ENCODE measurements at places on chromosomes 13 and 19.
A peak's percentile ranks its signal among the peaks of the same experiment; 100 is the strongest.

DNA sequence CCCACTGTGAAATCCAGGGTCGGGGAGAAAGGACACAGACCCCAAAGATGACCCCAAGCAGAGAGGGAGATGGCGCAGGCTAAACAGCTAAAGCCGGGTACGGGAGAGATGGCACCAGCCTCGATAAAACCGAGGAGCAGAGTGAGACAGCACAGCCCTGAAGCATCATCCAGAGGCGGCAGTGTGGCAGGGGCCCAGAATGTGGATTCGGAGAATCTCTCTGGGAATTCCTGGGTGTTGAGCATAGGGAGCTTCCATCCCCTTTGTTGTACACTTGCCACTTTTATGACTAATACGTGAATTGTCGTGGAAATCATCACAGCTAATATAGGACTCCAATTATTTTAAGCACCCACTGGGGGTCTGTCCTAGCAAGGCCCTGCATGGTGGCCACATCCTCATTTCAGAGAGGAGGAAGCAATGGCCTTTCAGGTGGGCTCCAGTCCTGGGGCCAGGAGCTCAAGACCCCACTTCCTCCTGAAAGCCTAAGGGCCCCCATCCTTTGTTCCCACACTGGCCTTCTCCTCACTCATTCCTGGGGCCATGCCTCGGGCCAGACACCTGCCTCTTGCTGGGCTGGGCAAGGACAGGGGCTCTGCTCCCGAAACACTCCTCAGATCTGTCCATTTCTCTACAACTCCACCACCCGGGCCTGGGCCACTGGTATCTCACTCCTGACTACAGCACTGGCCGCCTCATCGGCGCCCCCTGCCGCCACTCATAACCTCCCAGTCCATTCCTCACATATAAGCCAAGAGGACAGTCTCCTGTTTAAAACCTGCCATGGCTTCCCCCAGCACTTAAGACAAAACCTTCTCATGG is 29.3 kb upstream of the ATP1A3 start:
- peak; percentile 34 for DNase-seq

- DNase-seq, result no peak
Observed at GRCh38 chr19:42989851-42990250, 36.4 kb downstream of the PSG11 start.

DNA sequence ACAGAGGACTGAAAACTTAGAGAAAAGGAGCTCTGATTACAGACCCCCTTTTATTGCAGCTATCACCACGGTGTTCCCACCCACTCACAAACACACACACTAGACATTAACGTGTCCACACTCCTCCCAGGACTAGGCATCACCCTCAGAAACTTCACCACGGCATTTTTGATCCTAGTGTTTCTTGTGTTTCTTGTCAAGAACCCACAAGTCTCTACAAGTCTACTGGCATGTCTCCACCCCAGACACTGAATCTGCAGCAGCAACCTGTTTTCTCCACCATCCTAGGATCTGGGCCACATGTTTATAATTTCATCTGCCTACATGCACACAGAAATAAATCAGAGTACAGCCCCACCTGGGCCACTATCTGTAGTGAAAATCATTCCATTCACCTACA is 4.3 kb downstream of the ZNF486 start:
- DNase-seq, result no peak

DNA sequence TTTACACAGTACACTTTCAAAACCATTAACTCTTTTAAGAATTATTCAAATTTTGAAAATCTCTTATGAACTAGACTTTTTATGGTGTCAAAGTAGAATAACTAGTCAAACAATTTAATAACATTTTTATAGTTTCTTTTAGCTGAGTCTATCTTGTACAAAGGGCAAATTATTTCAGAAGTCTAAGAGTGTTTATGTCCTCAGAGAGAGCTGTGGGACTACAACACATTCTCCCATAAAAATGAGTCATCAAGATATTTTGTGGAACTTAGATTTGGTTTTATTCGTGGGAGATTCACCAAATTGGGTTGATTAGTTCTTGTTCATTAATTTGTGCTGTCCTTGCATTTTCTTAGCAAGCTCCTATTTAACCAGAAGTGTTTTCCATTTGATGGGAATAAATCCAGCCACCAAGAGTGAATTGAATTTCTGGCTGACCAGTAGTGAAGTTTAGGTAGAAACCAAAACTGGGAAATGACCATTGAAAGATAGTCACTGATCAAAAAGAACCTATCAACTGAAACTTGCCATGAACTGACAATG is 291.0 kb downstream of the DLEU7 start:
- DNase-seq, result no peak

GRCh38 chr19:5826531-5827341 is 12.8 kb downstream of the FUT6 start:
- no peak for DNase-seq

DNA sequence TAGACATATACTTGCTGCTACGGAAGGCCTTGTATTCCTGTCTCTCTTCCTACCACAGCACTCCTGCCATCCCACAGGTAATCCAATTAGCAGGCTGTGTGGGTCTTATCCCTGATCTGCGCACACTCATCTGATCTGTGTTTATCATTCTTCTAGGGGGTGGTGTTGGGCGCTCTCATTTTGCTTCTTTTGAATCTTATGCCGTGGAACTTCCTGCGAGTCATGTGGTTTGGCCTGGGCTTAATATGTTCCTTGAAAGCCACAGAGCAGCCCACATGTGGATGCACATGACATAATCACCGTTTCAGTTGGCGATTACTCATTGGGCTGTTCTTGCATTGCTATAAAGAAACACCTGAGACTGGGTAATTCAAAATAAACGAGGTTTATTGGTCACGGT is 7.5 kb downstream of the RASA3 start:
- DNase-seq, result peak; percentile 77

DNA sequence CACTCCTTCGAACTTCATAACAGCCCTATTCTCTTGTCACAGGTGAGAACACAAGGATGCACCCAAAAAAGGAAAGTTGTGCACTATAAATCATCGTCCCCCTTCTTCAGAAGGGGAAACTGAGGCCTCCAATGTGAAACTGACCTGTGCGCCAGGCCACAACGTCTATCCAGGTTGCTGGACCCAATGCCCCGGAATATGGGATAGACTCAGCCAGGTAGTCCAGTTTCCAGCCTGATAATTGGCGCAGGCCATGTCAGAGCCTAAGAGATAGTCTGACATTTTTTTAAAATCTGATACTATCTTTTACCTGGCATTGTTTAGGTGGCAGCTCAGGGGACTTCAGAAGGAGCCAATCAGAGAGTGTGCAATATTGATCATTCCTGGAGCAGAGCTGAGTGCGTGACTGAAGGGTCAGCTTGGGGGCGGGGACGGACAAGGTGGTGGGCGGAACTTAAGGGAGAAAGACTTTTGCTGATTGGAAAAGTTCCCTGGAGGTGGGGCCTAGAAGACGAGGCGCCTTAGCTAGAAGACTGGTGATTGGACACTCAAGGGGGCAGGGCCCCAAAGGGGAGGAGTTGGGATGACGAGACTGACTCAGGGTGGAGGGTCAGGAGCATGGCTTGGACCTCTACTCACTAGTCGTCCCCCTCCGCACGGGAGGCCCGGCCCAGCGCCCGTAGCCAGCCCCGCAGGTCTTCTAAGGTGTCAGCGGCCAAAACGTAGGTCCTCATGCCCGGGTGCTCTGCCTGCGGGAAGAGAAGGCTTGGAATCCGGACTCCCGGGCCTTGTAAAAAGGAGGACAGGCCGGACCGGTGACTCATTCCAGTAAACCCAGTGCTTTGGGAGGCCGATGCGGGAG is 8.5 kb downstream of the PLEKHA4 start:
- DNase-seq, result peak; percentile 37

- no peak for DNase-seq
Observed at GRCh38 chr19:47521473-47522180, 6.8 kb upstream of the NAPA start.

- DNase-seq, result no peak
Observed at GRCh38 chr13:106846571-106847448, 278.9 kb upstream of the ARGLU1 start.

- no peak for DNase-seq
Observed at GRCh38 chr13:90577726-90578125, 769.8 kb upstream of the MIR17HG start.

GRCh38 chr13:72259528-72259927 is 392.5 kb upstream of the DACH1 start:
- DNase-seq, result no peak

- DNase-seq, result no peak
Observed at GRCh38 chr19:17320435-17320834, 11.1 kb downstream of the DDA1 start.

- DNase-seq, result no peak
Observed at GRCh38 chr19:39084732-39085080, 538 bp downstream of the ACP7 start.

DNA sequence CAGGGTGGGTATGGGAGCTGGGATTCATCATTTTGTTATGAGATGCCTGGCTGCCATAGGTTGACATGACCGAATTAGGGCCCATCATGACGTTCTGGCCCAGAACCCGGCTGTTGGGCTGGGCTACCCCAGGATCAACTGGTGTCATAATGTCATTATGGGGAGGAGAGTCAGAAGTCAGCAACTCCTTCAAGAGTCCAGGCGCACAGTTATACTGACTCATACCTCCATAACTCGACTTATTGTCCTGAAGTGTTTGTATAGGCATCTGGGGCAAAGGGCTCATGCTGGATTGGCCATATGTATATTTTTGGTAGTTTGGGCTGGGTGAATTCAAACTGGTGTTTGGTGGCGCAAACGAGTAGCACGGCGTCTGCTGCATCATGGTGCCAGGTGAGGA is 106.5 kb downstream of the FOXO1 start:
- DNase-seq, result no peak

DNA sequence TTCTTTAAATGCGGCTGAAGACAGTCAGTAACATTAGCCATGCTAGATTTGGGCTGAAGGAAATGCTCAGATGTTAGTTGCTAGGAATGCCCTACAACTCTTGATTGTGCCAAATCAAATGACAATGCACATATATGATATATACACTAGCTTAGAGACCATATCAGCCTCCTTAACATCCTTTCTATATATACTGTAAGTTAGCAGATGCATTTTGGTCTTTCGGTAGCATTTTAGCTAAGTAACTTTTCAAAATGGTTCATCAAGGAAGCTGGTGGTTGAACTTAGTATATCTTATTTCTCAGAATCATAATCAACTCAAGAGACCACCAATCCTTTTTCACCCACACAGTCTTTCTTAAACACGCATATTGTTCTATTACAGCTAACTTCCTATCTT is 14.1 kb upstream of the ENOX1 start:
- peak; percentile 47 for DNase-seq

DNA sequence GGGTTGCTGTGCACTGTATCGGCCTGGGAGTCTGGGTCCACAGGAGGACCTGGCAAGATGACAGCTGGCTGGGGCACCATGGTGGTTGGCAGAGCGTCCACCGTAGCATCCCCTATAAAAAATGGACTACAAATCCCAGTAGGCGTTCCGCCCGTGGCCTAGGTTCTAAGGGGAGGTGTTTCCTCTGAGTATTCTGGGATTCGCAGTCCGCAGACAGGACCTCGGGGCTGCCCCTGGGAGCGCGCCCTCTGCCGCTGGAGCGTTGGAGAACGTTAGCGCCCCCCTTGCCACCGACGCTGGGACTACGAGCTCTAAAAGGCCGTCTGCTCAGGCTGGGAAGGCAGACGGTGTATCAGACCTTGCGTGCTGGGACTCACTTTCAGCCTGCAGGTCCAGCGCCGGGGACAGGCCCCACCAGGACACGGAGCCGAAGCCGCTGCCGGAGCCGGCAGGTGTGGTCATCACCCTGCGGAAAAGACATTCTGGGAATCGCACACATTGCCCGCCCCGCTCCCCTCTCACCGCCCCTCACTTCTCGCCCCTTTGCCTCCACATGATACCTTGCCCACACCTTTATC is 372 bp downstream of the DNAAF3 start:
- DNase-seq, result peak; percentile 58

DNA sequence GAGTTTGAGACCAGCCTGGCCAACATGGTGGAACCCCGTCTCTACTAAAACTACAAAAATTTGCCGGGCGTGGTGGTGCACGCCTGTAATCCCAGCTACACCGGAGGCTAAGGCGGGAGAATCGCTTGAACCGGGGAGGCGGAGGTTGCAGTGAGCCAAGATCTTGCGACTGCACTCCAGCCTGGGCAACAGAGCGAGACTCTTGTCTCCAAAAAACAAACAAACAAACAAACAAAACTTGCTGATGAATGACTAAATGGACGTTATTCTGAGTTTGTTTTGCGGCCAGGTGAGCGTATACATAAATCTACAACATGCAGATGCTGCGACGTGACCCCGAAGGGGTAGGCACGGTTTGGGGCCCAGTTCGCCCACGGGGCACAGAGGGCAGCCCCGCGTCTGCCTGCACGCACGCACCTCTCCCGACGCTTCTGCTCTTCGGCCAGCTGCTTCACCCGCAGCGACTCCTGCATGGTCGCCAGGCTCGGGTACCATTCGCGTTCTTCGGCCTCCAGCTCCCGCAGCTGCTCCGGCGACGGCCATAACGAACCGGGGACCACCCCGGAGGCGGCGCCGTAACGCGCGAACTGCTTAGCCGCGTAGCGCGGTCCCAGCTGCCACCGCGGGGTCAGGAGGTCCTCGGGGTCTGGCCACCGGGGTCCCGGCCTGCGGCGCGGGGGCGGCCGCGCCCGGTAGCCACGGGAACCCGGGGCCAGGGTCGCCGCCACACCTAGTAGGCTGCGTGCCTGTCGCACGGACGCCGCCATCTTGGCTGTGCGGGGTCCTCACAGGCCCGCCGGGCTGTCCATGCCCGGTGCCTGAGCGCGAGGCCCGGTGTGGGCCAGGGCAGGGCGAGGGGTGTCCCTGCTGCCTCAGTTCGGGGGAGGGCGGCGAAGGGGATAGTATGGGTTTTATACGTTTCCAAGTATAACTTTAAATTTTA is at the start of gene GADD45GIP1:
GADD45GIP1 (minus strand) TSS at position 778 of the 943 bp plus-strand sequence; CDS start at position 767, 11 bp downstream.
- peak; percentile 93 for DNase-seq

DNA sequence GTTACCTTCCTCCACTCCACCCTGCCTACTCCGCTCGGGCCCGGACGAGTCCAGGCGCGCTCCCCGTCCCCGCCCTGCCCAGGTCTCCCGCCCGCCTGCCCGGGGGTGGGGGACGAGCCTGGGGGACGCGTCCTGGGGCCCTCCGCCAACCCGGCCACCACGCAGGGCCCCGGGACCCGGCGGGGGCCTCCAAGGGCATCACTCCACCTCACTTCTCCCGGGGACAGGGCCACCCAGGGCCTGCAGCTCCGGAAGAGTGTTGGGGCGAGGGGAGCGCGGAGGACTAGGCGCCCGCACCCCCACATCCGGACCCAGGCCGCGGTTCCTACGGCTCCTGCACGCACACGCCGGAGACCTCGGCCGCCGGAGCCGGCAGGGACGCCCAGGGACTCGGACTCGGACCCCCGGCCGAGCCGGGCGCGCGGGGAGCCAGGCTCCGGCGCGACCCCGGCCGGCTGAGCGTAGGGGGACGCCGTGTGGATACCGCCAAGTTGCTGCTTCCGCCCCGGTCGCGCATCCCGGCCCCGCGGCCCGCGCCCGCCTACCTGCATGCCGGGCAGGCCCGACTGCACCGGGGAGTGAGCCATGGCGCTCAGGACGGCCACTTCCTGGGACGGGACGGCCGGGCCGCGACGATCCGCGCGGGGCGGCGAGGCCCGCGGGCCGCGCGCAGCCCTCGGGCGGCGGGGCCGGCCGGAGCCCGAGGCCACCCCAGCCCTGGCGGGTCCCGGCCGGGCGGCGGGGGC is 534 bp downstream of the STK24 start:
- DNase-seq, result peak; percentile 50

Data from activated CD4-positive, alpha-beta T cell treated with anti-CD3 and anti-CD28 coated beads, Interleukin-10, Interleukin-2, amounts not matched to agents 100 ng/mL and 50 ng/mL, durations not matched to agents 16 hours and 8 hours (primary cell).